ENCODE measurements at places on chromosomes 7 and 10.

DNA sequence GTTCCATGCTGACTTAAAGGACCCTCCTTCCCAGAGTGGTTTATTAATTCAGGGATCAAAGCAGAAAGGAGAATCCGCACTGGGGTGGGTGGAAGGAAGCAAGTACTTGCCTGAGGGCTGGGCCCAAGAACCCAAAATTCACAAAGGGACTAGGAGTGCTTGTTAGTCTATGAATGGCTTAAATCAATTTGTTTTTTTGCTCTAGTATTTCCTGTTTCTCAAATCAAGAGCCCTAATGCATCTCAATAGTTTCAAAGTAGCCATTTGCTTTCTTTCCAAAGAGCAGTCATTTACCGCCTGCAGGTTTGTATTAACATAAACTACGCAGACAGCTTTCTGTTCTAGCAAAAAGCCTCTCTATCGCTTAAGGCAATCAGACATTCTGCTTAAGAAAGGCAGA is 44.2 kb upstream of the SLC35G1 start:
- no peak for DNase-seq

GRCh38 chr10:69475433-69475830 is 24.2 kb downstream of the TSPAN15 start:
- DNase-seq: no peak

DNA sequence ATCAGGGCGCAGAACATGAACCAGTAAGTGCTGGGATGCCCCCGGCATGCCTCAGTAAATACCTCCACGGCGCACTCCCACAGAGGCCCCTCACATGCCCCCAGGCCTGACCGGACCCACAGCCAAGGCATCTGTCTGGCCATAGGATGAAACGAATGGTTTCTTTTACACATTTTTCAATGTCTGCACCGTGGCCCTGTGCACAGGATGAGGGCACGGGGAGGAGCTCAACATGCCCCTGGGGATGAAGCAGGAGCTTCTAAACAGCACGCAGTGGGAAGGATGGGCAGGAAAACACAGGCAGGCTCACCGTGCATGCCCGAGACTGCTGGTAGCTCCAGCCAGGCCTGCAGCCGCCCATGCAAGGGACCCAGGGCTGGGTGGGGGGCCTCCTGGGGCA is 283.3 kb downstream of the TNS3 start:
- DNase-seq: no peak

DNA sequence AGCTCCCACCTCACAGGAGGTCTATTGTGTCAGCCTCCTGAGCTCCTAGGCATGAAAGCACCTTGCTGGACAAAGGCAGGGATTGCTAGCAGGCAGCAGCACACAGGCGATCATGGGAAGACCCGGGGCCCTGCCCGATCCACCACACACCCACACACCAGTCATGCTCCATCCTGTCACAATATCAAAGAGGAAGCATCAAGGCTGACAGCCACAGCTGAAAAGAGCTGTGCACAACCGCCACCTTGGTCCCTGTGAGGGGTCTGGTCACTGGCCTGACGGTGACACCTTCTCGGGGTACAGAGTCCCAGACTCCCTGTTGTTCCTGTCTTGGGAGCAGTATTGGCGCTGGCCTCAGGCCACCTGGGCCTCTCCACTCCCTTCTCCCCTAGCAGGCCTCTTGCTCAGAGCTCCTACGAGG is 89.7 kb upstream of the RET start:
- DNase-seq: no peak

- DNase-seq: no peak
These were observed 66.6 kb downstream of the CALML3 start for GRCh38 chr10:5591336-5591824.

- no peak for DNase-seq
These were observed 206.7 kb upstream of the KCTD7 start for GRCh38 chr7:66421830-66422475.

DNA sequence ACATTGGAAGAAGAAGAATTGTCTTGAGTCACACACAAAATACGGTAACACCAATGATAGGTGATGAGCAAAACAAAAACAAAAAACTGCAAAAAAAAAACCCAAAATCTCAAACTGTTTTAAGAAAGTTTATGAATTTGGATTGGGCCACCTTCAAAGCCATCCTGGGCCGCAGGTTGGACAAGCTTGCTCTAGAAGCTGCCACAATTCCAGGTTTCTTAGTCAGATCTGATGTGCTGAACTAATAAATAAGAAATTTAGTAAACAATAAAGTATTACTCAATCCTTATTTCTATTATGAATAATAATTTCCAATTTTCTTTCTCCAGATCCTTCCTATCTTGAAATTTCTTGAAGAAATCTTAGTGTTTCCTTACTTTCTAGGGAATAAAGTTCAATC is 10.0 kb downstream of the WASL start:
- no peak for DNase-seq

GRCh38 chr7:124747072-124747471 is 18.5 kb downstream of the GPR37 start:
- no peak for DNase-seq

- DNase-seq: no peak
These were observed 6.4 kb upstream of the TNRC18 start for GRCh38 chr7:5429857-5430611.

GRCh38 chr10:98212196-98212595 is 55.8 kb downstream of the LOXL4 start:
- DNase-seq: no peak

DNA sequence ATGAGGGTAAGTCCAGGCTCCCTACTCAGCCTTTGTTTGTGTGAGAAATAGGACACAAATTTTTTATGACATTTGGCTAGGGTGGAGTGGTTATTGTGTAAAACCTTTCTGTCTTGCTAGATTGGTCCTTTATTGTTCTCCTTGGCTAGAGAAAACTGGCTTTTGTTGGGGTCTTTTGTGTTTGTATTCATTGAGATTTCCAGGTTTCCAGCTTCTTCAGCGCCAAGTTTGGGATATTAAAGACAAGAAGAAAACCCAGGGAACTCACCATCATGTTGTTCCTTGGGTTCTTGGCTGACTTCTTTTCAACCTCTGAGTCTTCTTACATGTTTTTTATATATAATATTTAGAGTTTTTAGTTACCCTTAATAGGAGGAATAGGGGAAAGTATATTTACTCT is 310.0 kb downstream of the HPSE2 start:
- DNase-seq: no peak

- DNase-seq: no peak
These were observed 536.5 kb upstream of the FZD8 start for GRCh38 chr10:36178616-36179015.

- DNase-seq: no peak
These were observed 473.3 kb downstream of the LRMDA start for GRCh38 chr10:75904499-75905283.

DNA sequence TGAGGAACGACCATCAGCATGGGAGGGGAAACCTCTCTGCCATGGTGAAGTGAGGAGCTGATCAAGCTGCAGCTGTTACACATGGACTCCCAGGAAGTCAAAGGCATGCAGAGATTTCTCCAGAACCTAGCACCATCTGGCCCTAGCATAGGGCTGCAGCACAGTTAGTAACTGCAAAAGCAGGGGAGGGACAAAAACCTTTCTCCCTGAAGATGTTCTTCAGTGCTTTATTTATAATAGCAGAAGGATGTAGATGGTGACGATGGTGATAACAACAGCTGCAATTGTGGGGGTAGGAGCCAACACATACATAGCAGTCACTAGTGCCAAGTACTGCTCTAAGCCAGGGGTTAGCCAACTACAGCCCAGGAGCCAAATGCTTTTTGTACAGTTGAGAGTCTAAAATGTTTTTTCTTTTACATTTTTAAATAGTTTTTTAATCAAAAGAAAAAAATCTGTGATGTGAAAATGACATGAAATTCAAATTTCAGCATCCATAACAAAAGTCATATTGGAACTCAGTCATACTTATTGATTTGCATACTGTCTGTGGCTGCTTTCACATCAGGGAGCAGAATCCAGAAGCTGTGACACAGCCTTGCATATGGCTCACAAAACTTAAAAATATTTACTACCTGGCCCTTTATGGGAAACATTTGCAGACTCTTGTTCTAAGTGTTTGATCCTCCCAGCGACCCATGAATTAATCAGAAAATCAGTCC is 299.5 kb downstream of the ELMO1 start:
- DNase-seq: no peak

GRCh38 chr10:50579491-50580261 is 44.1 kb downstream of the SGMS1 start:
- no peak for DNase-seq

DNA sequence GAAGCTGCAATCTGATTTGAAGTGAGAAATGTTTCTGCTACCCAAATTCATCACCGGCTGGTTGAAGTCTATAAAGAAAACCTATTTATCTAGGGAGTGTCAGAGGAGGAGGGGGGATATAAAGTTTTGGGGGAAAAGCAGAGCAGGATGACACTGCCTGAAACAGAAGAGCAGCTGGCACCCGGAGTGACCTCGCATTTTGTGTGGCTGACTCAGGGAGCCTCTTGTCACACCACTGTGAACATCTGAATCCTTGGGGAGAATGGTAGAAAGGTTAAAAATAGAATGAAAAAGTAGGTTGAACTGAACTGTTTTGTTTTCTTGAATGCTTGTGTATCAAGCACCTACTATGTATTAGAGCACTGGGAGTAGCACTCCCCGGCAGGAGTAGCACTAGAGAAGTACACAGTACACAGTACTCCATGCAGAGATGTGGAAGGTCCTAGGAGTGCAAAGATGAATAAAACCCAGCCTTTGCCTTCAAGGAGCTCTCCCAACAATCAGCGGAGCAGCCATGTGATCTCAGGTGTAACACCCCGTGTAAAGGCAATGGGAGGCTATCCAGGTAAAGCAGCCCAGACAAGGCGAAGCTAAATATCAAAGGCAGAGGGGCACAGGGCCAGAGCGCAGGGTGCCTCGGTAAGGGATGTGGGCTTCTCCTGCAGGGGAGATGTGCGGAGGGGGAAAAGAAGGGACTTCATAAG is 13.5 kb downstream of the CRTAC1 start:
- DNase-seq: no peak

DNA sequence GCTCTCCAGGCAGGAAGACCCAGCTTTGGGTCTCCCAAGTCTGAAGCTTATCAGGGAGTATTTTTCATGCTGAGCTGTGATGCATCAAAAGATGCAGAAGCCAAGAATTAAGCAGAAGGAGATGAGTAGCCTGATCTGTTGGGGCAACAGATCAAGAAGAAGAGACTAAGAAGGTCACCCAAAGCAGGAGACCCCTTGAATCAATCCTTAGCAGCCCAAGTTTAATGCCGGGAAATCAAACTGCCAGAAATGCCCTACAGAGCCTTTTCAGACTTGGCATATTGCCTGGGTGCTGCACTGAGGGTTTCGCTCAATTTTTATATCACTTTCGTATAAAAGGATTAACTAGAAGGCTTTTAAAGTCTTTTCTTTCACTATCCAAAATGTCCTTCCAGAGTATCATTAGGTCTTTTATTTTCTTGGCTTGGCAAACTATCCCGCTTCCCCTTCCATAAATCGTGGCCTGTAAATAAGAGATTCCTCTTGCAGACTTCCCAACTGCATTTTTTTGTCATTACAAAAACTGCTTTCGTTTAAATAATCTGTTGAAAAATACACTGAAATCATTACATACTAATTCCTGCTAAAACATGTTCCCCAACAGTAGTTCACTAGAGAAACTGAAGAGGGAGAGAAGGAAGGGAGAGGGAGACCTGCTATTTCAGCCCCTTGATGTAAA is 49.0 kb upstream of the STK17A start:
- no peak for DNase-seq

DNA sequence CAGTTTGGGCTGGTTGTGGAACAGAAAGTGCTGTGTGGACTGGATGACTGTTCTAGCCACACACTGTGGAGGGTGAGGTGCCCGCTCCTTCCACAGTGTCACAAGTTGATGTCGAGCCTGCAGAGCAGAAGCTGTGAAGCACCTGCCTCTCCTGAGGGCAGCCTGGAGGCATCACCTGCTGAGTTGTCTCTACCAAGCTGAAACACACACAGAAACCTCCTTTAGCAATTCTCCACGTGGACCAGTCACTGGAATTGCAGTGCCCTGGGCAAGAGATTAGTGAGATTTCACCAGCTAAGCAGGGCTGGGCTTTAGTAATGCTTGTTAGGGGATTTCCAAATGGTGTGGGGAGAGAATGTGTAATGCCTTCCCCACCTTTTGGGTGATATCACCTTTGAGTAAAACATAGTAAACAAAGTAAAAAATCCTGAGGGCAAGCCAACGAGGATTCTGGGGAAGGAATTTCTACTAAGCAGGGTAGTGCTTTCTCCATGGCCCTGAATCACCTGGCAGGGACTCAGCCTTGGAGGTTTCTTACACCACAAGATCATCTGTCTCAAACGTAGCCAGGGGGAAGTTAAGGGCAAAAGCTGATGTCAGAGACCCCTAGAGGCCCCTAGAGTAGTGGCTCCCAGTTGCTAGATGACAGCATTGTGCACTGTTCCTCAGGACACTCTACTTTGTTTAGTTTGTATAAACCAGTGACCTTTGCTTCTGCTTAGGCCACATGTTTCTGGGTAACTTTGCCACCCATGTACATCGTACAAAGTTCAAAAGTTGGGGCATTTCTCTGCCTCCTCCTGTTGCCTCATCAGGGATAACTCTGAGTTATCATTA is 233.1 kb upstream of the IGFBP3 start:
- DNase-seq: no peak

- DNase-seq: no peak
These were observed 21.1 kb downstream of the UNCX start for GRCh38 chr7:1253681-1254181.

DNA sequence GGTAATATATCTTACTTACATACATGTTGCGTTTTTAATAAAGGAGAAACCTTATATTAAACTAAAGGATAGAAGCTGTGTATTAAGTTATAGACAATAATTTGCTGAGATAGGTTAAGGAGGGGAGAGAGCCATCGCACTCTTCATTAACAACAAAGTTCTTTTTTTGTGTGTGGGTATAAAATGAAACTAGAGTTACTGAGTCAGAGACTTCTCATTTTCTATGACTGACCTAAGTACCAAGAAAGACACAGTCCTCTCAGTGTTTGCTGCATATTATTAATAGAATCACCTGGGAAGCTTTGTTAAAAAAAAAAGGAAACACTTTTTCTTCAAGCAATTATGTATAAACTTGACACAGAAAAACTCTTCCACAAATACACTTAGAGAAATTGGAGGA is 31.4 kb downstream of the FEZF1 start:
- DNase-seq: no peak

- no peak for DNase-seq
These were observed 6.1 kb upstream of the NAT16 start for GRCh38 chr7:101186194-101186593.

- DNase-seq: no peak
These were observed 432.7 kb upstream of the GALNT17 start for GRCh38 chr7:70699271-70699670.
